Activated T-helper 1 cell treated with anti-CD3 and anti-CD28 coated beads, Interleukin-2, amount 50 U/mL, for 16 hours (primary cell): ENCODE measurements at places on chromosomes 7 and 10.

DNA sequence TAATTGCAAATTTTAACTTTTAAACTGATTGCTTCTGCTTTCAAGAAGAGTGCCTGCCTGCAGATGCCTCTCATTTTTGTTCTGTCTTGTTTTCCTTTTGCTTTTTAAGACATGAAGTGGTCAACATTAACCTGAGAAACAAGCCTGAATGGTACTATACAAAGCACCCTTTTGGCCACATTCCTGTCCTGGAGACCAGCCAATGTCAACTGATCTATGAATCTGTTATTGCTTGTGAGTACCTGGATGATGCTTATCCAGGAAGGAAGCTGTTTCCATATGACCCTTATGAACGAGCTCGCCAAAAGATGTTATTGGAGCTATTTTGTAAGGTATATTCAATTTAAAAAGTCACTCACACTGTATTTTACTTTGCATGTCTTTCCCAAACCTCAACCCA is 8.8 kb downstream of the GSTO2 start:
- DNase-seq, result no peak

DNA sequence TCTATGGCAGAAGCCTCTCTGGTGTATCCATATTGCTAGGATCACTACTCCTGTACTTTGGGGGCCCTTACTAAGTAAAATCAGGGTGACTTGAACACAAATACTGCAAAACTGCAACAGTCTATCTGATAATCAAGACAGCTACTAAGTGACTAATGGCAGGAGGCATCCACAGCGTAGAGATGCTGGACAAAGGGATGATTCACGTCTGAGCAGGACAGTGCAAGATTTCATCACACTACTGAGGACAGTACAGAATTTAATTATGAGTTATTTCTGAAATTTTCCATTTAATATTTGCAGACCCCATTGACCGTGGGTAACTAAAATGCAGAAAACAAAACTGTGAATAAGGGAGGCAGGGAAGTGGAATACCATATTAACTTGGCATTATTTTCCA is 10.4 kb downstream of the CUL2 start:
- no peak for DNase-seq

DNA sequence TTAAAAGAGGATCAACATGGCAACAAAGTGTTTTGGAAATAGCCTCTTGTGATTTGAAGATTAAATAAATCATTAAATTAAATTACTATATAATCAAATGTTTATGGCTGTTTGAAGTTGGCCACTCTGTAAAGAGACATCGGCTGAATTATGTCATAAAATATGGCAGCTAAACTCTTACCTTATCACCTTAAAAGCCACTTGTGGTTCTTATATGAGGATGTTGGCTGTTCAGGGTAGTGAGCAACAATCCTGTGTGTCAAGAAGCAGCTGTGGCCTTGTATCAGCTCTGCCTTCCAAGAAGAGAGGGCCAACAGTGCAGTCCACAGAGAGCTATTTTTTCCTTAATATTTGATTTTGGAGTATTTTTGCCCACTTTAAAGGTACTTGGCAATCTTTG is 113.4 kb upstream of the CDK6 start:
- no peak for DNase-seq

- DNase-seq, result no peak
Measured at GRCh38 chr7:19026888-19027287, 90.5 kb downstream of the TWIST1 start.
